ENCODE measurements at places on chromosomes 16 and 17. TPM values are rescaled to one million over a fixed set of nuclear protein-coding genes. Genes with fewer than 3 reads are reported as not detected.

GRCh38 chr16:11179574-11179973 is 76.4 kb downstream of the SOCS1 start:
- DNase-seq, result no peak

CXCL16 gene
- total RNA-seq, result 35.5 TPM

GRCh38 chr16:87562201-87562600 is 40.1 kb upstream of the JPH3 start:
- DNase-seq, result no peak

GRCh38 chr16:2609827-2610470 is 72.1 kb downstream of the PDPK1 start:
- no peak for DNase-seq

DNA sequence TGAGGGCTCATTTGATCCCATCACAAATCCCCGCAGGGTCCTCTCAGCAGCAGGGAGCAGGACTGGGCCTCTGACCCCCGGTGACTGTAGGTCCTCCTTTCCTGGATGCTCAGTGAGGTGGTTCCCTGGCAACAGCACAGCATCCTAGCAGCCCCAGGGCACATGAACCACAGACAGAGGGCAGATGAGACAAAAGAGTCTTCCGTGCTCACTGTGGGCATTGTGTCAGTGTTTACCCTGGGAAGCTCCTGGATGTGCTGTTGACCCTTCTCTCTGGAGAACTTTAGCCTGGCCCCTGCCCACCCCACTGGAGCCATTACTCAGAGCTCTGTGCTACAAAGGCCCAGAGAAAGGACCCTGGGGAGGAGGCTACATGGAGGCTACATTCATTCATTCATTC is 21.7 kb upstream of the TMEM220 start:
- DNase-seq, result no peak

DNA sequence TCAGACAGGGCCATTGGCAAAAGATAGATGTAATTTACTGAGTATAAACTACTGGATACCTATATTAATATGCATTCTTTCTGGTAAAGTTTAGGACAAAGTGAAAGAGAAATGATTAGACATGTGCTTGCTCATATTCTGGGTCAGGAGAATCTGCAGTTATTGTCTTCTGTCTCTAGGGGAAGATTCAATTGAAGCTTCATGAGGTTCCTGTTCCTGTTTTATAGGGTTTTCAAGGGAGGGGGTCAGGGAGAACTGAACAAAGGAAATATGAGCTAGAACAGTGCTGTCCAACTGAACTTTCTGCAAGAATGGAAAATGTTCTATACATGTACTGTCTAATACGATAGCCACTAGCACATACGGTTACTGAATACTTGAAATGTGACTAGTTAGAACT is 59.3 kb upstream of the CORO6 start:
- DNase-seq, result no peak

DNA sequence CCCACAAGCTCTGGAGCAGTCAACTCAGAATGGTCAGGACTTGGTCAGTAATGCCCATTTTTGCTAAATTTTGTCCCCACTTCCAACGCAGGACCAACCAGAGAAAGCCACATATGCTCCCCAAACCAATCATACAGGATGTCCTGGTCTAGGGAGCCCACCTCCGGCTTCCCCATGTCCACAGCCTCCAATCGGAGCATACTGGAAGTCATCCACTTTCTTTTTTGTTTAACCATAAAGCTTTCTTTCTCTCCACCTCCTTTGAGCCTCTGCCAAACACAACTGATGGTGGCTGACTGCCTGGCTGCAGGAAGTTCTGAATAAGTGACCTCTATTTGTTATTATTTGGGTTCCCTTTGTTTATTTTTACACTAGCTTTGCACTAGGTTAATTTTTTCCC is 549.1 kb downstream of the WWOX start:
- no peak for DNase-seq

CTRB2 gene
- total RNA-seq, result 36,685 TPM

DNA sequence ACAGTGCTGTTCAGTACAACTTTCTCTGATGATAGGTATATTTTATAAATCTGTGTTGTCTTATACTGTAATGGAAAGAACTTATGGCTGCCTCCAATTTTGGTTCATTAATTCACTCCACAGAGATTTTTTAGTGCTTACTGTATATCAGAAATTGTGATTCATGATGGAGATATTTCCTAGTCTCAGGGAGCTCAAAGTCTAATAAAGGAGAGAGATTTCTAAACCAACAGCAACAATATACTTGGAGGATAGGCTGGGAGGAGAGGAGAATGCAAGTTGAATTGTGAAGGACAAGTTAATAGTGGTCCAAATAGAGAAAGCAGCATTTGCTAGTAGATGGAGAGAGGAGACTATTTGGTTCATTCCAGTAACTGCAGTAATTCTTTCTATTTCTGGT is 63.5 kb downstream of the TANC2 start:
- no peak for DNase-seq

KRT20 gene
- total RNA-seq, result not detected

CDH16 gene
- total RNA-seq, result not detected

DNA sequence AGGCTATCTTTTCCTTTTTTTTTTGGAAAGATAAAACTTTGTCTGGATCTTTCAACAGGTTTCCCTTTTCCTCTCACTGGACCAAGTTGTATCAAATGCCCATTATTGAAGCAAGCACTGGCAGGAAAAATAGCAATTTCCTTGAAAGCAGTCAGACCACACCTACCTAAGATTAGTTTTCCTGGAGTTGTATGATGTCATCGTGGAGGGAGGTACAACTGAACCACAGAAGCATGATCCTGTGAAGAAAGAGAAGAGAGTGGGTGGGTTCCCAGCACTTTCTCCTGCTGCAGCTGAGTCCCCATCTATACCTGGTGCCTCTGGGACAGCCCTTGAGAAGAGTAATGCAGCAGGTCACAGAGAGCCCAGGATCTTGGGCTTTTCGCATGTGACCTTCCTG is 63.6 kb upstream of the ERCC4 start:
- DNase-seq, result no peak

DNA sequence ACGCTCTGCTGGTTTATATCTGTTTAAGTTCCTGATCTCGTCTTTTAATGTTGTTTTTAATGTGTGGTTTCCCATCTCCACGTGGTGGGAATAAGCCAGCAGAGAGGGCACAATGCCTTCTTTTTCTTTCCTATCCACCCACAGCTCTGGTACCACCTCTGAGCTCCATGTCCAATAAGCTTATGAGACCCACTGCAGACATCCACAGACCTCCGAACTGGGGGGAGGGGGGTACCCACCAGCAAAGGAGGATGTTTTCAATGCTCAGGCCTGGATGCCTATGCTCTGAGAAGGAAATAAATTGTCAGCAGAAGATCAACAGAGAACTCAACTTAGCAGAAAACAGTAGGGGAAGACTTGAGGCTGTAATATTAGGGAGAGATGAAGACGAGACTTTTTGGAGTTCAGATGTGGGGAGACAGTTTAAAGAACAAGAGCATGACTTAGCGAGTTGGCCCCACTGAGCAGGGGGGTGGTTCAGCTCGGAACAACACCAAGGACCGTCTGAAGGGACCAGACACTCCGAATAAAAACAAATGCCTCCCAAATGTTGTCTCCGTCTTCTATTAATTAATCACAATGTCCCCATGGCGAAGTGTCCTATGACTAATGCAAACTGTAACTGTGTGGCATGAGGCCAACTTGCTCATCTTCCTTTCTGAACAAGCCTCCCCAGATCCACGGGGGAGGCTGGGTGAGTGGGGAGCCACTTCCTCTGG is 62.7 kb downstream of the GAS7 start:
- no peak for DNase-seq

DNA sequence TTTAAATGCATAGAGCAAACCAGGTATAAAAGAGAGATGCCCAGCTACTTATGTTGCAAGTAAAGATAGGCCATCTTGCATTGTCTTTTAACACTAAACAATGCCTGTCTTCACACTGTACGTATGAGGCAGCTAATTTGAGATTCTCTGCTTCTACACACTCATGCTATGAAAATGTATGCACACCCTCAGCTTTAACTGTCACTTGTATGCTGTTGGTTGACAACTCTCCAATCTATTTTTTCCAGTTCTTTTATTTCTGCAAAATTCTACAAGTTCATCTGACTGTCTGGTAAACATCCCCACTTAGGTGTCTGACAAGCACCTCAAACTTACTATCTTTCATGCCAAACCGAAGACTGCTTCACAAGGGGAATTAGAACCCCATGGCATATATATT is 131.7 kb upstream of the SOX9 start:
- no peak for DNase-seq

GRCh38 chr16:9159839-9160550 is 68.6 kb downstream of the HAPSTR1 start:
- DNase-seq, result peak; percentile 51

SLC22A31 gene
- 6.5 TPM for total RNA-seq

MYH1 gene
- not detected for total RNA-seq

- no peak for DNase-seq
These were observed 17.4 kb upstream of the KREMEN2 start for GRCh38 chr16:2946649-2947048.

KIF19 gene
- total RNA-seq, result 0.51 TPM

TEDC2 gene
- total RNA-seq, result 0.81 TPM

DNA sequence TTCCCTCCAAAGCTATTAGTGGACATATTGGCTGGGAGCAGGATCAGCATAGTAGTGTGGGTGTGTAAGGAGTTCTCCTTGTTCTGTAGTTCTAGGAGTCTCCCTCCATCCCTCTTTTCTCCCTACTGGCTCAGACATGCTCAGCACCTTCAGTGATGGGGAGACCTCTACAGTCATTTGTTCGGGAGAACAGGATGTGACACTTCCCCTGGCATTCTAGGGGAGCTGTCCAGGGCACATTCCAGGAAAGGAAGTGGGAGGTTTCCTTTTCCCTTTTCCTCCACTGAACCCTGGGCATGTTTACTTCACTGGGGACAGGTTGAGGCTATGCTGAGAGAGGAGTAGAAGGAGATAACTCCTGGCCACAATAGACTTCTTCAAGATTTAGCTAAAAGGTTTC is 86.5 kb downstream of the MYH13 start:
- DNase-seq, result no peak

KRTAP4-8 gene
- not detected for total RNA-seq

DNA sequence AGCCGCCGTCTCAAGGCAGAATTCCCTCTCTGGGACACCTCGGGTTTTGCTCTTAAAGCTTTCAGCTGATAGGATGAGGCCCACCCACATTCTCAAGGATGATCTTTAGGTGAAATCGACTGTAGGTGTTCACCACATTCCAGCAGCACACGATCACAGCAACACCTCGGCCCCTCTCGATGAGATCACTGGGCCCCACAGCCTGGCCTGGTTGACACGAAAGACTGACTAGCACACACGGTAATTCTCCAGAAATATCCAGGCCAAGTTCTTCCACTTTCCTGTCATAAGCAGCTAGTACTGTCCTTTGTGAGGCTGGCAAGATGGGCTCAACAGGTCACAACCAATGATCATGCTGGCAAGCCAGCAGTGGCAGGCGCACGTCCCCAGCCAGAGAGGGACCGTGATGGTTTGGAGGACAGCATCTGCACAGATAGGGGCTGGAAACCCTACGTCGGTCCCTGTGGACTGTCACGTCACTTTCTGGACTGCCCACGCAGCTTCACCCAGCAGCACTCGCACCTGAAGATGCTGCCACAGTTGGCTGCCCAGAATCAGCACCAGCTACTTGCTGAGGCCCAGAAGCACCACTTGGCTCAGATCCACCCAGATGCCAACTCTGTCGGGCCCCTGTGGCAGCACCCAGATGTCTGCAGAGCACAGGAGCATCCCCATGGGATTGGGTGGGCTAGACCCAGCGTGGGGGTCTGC is 17.4 kb downstream of the TMC6 start:
- no peak for DNase-seq

NPIPB12 gene
- total RNA-seq, result 13.7 TPM

- DNase-seq, result no peak
These were observed 3.9 kb upstream of the PHAF1 start for GRCh38 chr16:67105881-67106280.

DRC3 gene
- total RNA-seq, result 2.2 TPM

ITGA2B gene
- total RNA-seq, result 0.28 TPM

- DNase-seq, result no peak
These were observed 461 bp downstream of the LRRC46 start for GRCh38 chr17:47831934-47832327.

- DNase-seq, result no peak
These were observed 124.2 kb upstream of the TBX2 start for GRCh38 chr17:61275395-61275794.

- no peak for DNase-seq
These were observed 10.9 kb upstream of the JUP start for GRCh38 chr17:41797377-41797776.

TVP23C gene
- total RNA-seq, result 7.3 TPM

BCKDK gene
- 35.1 TPM for total RNA-seq

- DNase-seq, result no peak
These were observed 13.9 kb downstream of the C16orf96 start for GRCh38 chr16:4570086-4570485.

GRCh38 chr17:81470944-81471817 is 41.4 kb downstream of the ACTG1 start:
- DNase-seq, result no peak

TP53TG3B gene
- total RNA-seq, result not detected

CIAPIN1 gene
- total RNA-seq, result 20.9 TPM

- DNase-seq, result no peak
These were observed 535.4 kb upstream of the C16orf82 start for GRCh38 chr16:26531290-26531730.

Measured in pancreas (tissue), 10 donors.